Gastroesophageal sphincter (tissue), 4 donors: ENCODE measurements at places on chromosomes 16 and 17. TPM values are rescaled to one million over a fixed set of nuclear protein-coding genes. Genes with fewer than 3 reads are reported as not detected.

DNA sequence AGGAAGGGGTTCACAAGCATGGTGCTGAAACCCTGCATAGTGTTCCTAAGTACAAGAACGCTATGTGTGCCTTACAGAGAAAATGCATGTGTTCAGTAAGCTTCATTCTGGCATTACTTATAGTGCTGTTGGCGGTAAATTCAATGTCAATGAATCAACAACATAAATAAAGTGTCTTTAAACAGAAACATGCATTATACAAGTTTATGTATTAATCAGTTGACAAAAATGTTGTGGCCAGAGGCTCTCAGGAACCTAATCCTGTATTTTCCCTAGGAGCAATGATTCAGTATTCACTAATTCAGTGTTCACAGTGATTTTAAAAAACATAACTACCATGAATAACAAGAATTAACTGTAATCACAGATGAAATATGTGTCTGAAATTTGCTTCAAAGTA is 47.1 kb upstream of the MYOCD start:
- no peak for ATAC-seq
- no peaks in the 10 kb centered on the region for H3K36me3 ChIP-seq
- no peak overlapping the region for H3K27ac ChIP-seq
- H3K4me3 ChIP-seq: no peak overlapping the region
- H3K27me3 ChIP-seq: no peaks in the 10 kb centered on the region

DNA sequence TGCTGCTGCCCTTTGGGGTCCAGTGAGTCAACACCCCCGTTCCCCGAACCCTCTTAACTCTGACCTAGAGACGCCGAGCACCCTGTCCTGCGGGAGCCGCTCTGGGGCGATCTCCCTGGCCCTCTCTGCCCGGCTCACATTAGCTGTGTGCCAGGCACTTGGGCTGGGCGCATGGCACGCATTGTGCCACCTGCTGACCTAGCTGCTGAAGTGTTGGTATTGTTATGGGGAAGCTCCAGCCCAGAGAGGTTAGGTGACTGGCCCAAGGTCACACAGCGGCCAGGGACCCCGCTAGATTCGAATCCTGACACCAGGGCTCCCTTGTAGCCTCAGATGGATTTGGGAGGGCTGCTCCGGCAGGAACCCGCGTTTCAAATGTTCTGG is 1.1 kb downstream of the HSD17B1 start:
- peaks cover 12% of the 10 kb centered on the region for H3K4me1 ChIP-seq
- H3K27me3 ChIP-seq: no peaks in the 10 kb centered on the region
- H3K4me3 ChIP-seq: peak overlapping the region; percentile 56
- peak overlapping the region; percentile 92 for H3K27ac ChIP-seq
- no peak for ATAC-seq

GRCh38 chr17:43389046-43389947 is 9.5 kb upstream of the ARL4D start:
- no peaks in the 10 kb centered on the region for H3K27me3 ChIP-seq
- peak; percentile 85 for ATAC-seq
- peak overlapping the region; percentile 69 for H3K4me3 ChIP-seq
- no peaks in the 10 kb centered on the region for H3K36me3 ChIP-seq
- no peaks in the 10 kb centered on the region for H3K4me1 ChIP-seq

GRCh38 chr17:82614095-82614631 is 34.1 kb downstream of the WDR45B start:
- no peak overlapping the region for H3K27ac ChIP-seq
- H3K4me3 ChIP-seq: no peak overlapping the region
- ATAC-seq: no peak
- no peaks in the 10 kb centered on the region for H3K4me1 ChIP-seq
- H3K27me3 ChIP-seq: no peaks in the 10 kb centered on the region
- H3K36me3 ChIP-seq: no peaks in the 10 kb centered on the region

DNA sequence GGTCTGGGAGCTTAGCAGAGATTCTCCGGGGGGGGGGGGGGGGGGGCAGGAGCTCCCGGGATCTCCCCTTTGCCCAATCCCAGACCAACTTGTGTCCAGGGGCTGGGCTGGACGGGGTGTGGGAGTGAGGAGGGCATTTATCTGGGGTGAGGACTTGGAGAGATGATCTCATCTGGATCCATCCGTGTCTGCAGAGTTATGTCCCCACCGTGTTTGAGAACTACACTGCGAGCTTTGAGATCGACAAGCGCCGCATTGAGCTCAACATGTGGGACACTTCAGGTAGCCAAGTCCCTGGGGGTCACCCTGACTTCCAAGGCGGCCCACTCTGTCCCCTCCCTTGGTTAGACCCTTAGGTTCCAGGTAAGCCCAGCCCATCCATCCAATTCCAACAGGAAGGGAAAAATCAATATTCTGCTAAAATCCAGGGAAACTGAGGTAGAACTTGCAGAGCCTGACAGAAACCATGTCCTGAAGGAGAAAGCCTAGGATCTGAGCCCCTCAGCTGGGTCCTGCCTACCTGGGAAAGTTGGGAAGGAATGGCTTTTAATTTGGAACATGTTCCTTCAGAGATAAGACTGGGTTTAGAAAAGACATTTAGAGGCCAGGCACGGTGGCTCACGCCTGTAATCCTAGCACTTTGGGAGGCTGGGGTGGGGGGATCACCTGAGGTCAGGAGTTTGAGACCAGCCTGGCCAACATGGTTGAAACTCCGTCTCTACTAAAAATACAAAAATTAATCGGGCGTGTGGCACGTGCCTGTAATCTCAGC is 921 bp downstream of the RND2 start:
- H3K36me3 ChIP-seq: no peaks in the 10 kb centered on the region
- no peaks in the 10 kb centered on the region for H3K27me3 ChIP-seq
- no peak for ATAC-seq
- peaks cover 11% of the 10 kb centered on the region for H3K4me1 ChIP-seq
- no peak overlapping the region for H3K27ac ChIP-seq

DNA sequence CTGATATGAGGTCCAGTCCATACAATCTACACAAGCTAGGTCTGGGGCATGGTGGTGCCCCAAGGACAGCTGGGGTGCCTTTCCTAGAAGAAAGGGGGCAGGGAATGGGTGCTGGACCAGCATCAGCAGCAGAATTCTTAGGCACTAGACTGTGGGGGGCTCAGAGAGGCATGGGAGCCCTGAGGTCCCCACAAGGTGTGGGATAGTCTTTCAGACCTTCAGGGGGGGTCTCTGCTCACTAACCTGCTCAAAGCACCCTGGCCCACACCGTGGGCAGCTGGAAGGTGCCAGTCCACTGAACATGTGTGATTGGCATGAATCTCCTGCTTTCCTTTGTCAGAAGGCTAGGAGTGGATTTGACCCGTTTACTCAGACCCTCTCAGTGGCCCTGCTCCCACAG is 26.1 kb upstream of the C16orf78 start:
- no peak for ATAC-seq
- no peak overlapping the region for H3K4me3 ChIP-seq
- H3K4me1 ChIP-seq: no peaks in the 10 kb centered on the region
- H3K27ac ChIP-seq: no peak overlapping the region
- H3K36me3 ChIP-seq: no peaks in the 10 kb centered on the region

GRCh38 chr17:1144162-1144561 is 35.6 kb downstream of the ABR start:
- H3K36me3 ChIP-seq: peaks cover 8% of the 10 kb centered on the region
- H3K27ac ChIP-seq: no peak overlapping the region
- peaks cover 25% of the 10 kb centered on the region for H3K4me1 ChIP-seq
- no peak overlapping the region for H3K4me3 ChIP-seq

DNA sequence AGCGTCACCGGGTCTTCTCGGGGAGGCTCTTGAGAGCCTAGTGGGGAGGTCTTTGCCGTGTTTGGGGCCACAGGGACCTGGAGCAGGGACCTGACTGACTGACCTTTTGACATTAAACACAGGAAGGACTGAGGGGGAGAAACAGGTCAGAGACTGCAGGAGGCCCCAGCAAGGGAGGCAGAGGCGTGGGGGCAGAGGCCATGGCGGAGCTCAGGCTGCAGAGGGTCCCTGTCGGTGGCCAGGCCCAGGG is 41.6 kb upstream of the GSE1 start:
- no peaks in the 10 kb centered on the region for H3K27me3 ChIP-seq
- H3K27ac ChIP-seq: peak overlapping the region; percentile 18
- no peak overlapping the region for H3K4me3 ChIP-seq
- ATAC-seq: no peak
- no peaks in the 10 kb centered on the region for H3K36me3 ChIP-seq

DNA sequence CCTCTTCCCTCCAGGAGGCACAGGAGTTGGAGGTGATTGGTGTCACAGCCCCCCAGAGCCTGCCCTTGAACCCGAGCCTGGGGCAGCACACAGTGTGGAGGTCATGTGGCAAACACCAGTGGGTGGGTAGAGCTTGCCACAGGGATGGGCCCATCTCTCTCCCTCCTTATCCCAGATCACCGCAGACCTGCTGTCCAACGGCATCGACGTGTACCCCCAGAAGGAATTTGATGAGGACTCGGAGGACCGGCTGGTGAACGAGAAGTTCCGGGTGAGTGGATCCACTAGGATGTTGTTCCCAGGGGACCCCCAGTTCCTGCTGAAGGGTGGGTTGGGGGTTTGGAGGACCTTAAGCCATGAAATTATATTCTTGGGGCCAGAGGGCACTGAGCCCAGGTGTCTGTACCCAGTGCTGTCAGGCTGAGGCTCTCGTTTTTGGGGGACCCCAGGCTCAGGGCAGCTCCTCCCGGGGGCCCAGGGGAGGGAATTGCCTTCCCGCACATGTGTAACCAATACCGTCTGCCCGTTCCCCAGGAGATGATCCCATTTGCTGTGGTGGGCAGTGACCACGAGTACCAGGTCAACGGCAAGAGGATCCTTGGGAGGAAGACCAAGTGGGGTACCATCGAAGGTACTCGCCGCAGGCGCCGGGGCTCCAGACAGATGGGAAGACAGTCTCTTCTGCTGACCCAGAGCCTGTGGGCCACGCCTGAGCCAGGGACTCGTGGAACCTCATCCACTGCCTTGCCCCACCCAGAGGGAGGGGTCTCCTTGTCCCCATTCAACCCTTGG is 351.9 kb downstream of the SEC14L1 start:
- no peaks in the 10 kb centered on the region for H3K27me3 ChIP-seq
- peaks cover 30% of the 10 kb centered on the region for H3K4me1 ChIP-seq
- no peak overlapping the region for H3K4me3 ChIP-seq
- H3K36me3 ChIP-seq: no peaks in the 10 kb centered on the region
- no peak overlapping the region for H3K27ac ChIP-seq

DNA sequence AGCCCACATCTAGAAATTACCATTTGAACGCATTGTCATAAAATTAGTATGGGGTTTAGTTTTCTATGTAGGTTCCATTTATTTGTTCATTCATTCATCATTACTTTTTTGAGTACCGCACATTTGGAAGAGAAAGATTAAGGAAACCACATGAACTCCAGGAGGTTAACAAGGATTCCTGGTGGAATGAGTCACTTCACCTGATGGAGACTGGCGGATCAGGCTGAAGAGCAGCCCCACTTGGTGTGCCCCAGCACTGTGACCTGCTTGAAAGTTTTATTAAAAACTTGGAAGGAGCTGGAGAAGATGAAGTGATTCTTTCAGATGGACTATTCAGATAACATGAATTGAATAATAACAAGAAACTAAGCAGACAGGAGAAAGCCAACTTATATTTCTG is 293.6 kb upstream of the CDH11 start:
- ATAC-seq: no peak
- H3K27me3 ChIP-seq: no peaks in the 10 kb centered on the region
- no peak overlapping the region for H3K27ac ChIP-seq
- no peak overlapping the region for H3K4me3 ChIP-seq

- no peaks in the 10 kb centered on the region for H3K36me3 ChIP-seq
- no peak overlapping the region for H3K4me3 ChIP-seq
- H3K27me3 ChIP-seq: no peaks in the 10 kb centered on the region
- no peak for ATAC-seq
- H3K4me1 ChIP-seq: peaks cover 16% of the 10 kb centered on the region
Observed at GRCh38 chr16:1506494-1507213, 13.5 kb downstream of the TELO2 start.

DNA sequence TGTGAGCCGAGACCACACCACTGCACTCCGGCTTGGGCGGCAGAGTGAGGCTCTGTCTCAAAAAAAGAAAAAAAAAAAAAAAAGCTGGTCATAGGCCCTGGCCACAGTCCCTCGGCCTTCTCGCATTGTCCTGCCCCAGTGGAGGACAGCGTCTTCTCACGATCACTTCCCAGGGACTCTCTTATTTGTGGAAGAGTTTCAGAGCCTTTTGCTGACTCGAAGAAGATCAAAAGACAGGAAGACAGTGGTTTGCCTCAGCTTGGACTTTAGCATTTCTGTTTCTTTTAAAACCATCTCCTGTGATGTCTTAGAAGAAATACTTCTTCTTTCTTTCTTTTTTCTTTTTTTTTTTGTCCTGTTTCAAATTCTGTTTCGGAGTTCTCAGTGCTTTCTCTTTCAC is 210.0 kb downstream of the FTO start:
- H3K27ac ChIP-seq: no peak overlapping the region
- H3K36me3 ChIP-seq: no peaks in the 10 kb centered on the region
- no peaks in the 10 kb centered on the region for H3K27me3 ChIP-seq
- no peak overlapping the region for H3K4me3 ChIP-seq
- ATAC-seq: no peak

DNA sequence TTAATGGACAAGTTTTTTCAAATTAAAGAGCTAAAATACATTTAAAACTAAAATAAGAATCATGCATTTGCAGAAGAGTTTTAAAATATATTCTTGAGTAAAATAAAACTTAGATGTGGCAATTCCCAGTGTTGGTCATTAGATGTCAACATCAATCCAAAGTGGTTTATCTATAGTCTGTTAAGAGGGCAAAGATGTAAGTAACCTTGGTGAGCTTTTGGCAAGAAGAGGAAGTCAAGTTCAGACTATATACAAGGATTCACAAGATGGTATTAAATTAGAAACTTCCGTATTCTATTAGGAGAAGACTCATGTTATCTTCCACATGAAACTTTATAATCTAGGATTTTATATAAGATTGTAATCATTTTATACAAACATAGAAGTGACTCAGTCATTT is 73.1 kb downstream of the CEP95 start:
- no peak for ATAC-seq
- H3K27me3 ChIP-seq: no peaks in the 10 kb centered on the region
- H3K27ac ChIP-seq: no peak overlapping the region
- H3K4me1 ChIP-seq: no peaks in the 10 kb centered on the region
- H3K36me3 ChIP-seq: peaks cover 8% of the 10 kb centered on the region

- no peaks in the 10 kb centered on the region for H3K27me3 ChIP-seq
- peaks cover 15% of the 10 kb centered on the region for H3K36me3 ChIP-seq
- no peak overlapping the region for H3K4me3 ChIP-seq
Observed at GRCh38 chr17:17911001-17911613, 61.1 kb downstream of the TOM1L2 start.

GRCh38 chr17:12952012-12952411 is 65.8 kb downstream of the ELAC2 start:
- no peak overlapping the region for H3K27ac ChIP-seq
- peaks cover 84% of the 10 kb centered on the region for H3K36me3 ChIP-seq
- no peak for ATAC-seq
- no peaks in the 10 kb centered on the region for H3K27me3 ChIP-seq
- no peak overlapping the region for H3K4me3 ChIP-seq

The KRTAP4-5 gene
- total RNA-seq: not detected

The GRIN2C gene
- total RNA-seq: 3.5 TPM

The LITAFD gene
- total RNA-seq: not detected

The RGS11 gene
- 9.2 TPM for total RNA-seq

The SCNN1G gene
- not detected for total RNA-seq

The SPATA22 gene
- not detected for total RNA-seq

The GRAP gene
- 7.1 TPM for total RNA-seq

The G6PC1 gene
- not detected for total RNA-seq
